Astrocyte (in vitro differentiated cells and primary cell): ENCODE measurements at places on chromosomes 11 and 22.

DNA sequence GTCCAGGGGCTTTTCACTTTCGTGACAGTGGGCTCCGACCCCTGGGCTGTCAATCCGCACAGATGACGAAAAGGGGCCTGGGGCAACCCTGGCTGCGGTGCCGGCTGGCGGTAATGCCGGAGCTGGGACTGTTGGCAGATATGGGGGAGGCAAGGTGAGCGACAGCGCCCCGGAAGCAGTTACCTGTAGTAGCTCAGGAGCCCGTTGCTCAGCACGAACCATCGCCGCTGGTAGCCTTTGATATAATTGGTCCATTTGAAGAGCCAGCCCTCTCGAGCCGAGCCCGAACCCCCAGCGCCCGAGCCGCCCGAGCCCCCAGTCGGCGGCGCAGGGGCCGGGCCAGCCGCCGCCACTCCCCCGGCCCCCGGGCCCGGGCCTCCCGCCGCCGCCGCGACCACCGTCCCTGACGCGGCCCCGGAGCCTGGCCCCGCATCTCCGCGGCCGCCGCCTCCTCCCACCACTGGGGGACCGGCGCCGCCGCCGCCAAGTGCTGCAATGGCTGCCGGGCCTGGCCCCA is 396 bp downstream of the OSBP start:
- no peak for DNase-seq

- DNase-seq: no peak
These were observed 46.0 kb downstream of the MCM5 start for GRCh38 chr22:35445933-35446332.

DNA sequence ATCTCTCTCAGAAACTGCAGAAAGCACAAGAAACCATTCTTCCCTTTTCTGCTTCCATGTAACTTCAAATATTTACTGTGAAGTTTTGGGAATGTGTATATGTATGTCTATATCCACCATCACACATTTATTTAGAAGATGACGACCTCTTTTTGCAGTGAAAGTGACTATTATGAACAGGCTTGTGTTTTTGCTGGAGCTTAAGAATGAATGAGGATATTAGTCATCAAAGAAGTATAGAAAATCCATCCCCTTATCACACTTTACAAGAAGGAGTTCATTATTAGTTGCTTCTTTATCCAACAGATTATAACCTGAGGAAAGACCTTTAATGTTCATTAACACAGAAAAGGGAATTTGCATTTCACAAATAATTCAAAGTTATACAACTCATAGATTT is 21.1 kb upstream of the SLC5A12 start:
- DNase-seq: no peak

DNA sequence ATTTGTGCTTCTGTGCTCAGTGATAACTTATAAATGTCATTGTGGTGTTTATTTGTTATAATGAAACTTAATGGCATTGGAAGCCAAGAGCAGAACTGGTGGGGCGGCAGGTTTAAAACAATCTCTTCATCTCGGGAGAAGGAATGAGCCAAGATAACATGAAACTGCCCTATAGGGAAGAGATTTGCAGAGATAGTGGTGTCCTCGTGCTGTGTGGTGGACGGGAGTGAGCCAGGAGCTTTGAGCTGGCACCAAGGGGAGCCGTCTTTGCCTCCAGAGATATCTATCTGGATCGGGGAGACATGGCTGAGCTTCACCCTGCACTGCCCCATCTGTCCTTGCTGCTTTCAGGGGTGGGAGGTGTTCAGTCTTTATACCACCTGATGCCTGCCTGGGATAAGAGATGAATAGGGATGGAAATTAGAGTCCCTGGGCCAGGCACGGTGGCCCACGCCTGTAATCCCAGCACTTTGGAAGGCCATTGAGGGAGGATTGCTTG is 189.6 kb downstream of the ST3GAL4 start:
- DNase-seq: no peak

- DNase-seq: no peak
These were observed 261.0 kb downstream of the BRD1 start for GRCh38 chr22:49566693-49567092.

GRCh38 chr22:46017166-46017565 is 40.2 kb upstream of the WNT7B start:
- DNase-seq: peak; percentile 71

GRCh38 chr11:8201644-8202365 is 33.0 kb upstream of the RIC3 start:
- DNase-seq: no peak

DNA sequence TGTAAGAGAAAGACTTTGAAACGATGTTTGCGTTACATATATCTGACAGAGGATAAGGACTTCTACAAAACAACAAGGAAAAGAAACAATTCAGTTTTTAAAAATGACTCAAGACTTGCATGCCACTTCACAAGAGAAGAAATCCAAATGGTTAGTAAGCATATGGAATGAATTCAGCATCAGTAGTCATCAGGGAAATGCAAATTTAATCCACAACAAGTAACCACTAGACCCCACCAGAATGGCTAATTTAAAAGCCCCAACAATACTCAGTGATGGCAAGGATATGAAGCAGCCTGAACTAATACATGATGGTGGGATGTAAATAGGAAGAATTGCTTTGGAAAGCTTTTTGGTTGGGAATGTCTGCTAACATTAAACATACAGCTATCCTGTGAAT is 142.6 kb downstream of the ATXN10 start:
- DNase-seq: peak; percentile 6

DNA sequence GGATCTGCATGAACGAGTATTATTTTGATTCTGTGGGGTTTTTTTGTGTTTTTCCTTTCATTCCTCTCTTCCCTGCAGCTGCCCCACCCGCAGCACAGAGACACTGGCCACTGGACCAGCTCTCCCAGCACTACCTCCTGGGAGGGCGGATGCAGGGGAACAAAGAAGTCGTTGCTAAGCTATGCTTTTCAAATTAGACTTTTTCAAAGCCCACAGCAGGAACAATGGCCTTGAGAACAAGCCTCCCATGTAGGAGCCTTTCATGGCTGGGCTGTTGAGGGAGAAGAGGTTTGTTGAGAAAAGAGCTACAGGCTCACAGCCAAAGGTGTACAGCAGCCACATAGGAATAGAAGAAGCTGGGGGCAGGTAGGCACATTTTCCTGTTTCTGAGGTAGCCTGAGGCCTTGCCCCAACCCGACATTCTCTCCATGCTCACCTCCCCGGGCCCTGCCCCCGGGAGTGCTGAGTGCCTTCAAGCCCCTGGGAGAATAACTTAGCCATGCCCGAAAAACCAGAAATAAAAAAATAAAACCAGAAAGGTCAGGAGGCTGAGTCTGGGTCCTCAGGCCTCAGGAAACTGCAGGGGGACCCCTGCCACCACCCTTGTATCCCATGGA is 20.5 kb upstream of the SYT12 start:
- no peak for DNase-seq

GRCh38 chr11:77266766-77267165 is 34.7 kb downstream of the GDPD4 start:
- no peak for DNase-seq

GRCh38 chr11:125957618-125958332 is 11.9 kb downstream of the VSIG10L2 start:
- DNase-seq: no peak

DNA sequence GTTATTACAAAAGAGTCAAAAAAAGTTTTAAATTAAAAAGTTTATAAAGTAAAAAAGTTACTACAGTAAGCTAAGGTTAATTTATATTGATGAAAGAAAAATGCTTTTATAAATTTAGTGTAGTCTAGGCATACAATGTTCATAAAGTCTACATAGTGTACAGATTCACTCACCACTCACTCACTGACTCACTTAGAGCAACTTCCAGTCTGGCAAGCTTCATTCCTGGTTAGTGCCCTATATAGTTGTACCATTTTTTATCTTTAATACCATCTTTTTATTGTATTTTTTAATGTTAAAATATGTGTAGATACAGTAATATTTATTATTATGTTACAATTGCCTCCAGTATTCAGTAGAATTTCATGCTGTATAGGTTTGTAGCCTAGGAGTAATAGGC is 2.6 kb upstream of the MMP10 start:
- DNase-seq: no peak

DNA sequence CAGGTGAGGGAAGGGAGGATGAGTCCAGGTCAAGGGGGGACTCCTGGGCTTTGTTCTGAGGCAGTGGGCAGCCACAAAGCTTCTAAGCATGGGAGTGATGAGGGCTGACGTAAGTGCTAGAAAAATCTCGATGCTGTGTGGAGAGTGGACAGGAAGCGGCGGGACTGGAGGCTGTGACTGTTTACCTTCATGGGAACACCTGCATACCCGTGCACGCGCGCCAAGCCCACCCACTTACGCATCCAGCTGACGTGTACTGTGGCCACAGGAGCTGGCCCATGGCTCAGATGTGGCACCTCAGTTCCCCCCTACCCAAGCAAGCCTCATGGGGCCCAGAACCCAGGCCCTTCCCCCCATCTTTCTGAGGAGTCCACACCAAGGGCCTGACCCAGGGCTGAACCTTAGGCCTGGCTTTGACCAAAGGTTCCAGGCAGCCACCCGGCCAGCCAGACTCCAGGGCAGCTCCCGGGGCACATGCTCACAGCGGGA is 14.0 kb downstream of the MYRF start:
- DNase-seq: peak; percentile 52

DNA sequence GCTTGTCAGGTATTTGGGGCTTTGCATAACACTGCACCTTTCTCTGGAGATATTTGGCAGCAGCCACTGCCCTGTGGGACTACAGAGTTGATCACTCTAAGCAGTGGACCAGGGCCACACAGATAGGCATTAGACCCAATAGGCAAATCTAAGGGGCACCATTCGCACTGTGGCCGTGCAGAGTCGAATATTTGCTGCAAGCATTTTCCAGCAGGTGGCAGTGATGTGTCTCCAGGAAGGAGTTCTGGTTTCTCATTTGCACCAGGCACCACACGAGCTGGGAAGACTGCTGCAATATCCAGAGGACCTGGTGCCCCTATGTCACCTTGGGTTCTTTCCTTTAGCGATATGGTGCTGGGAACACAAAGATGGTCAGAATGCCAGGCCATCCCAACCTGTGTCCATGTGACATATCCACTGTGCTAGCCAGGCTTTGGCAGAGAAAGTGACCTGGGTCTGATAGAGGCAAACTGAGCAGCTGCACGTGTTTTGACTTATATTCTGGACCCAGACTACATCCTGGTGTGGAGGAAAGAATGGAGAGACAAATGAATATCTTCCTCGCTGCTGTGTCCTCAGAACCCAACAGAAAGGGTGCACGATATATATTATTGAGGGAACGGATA is 318.7 kb downstream of the BUD13 start:
- peak; percentile 12 for DNase-seq

DNA sequence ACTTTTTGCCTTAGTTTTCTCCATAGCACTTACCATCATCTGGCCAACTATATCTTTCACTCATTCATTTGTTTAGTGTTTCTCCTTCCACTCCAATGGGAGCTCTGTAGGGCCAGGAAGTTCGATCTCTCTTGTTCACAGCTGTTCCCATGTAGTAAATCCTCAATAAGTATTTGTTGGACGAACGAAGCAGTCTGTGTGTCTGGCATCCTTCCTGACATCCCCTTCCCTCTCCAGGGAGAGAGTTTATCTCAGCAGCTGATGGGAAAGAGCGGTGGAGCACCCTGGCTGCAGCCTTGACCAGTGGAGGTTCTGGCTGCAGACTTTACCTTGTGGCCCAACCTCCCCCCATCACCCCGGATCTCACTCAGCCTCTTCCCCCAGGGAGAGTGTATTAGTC is 141.7 kb downstream of the CHST1 start:
- DNase-seq: no peak

- no peak for DNase-seq
These were observed 7.4 kb upstream of the PMM1 start for GRCh38 chr22:41596776-41597634.

DNA sequence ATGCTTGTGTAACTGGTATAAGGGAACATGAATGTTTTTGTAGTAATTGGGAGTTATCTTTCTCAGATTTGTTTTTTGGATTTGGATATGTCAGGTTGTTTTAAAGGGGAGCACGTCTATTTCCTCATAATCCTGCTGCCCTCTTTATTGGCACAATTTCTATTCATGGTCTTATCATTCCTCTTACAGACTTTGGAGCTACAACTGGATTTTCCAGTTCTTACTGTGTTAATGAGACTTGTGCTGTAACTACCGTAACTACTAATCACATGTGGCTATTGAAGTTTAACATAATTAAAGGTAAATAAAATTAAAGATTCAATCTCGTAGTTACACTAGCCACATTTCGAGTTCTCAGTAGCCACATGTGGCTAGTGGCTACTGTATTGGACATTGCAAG is 1.9 kb downstream of the FDX1 start:
- DNase-seq: no peak

GRCh38 chr11:69151836-69152235 is 3.9 kb upstream of the SMIM38 start:
- no peak for DNase-seq

DNA sequence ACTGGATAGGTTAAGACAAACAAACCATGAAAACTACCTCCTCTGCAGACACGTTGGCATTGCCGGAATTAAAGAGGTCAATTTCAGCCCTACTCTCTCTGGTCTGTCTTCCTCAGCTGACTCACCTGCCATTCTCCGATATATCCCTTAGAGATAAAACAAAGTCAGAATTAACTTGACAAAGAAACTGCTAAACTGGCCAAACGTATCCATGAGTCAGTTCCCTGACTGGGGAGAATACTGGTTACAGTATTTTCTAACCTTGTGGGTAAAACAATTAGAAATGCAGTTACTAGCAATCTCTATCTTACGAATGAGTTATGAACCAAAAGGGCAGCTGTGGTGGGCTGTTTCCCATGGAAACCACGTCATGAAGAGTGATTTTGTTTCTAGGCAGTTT is 96.2 kb downstream of the RDX start:
- peak; percentile 81 for DNase-seq

- no peak for DNase-seq
These were observed 43.2 kb upstream of the TP53AIP1 start for GRCh38 chr11:128985880-128986279.
